Astrocyte of the cerebellum (primary cell): ENCODE measurements at places on chromosomes 12 and 14.
A peak's percentile ranks its signal among the peaks of the same experiment; 100 is the strongest.

GRCh38 chr12:68245180-68246021 lies 8.0 kb downstream of the IL22 start:
- no peak for DNase-seq

DNA sequence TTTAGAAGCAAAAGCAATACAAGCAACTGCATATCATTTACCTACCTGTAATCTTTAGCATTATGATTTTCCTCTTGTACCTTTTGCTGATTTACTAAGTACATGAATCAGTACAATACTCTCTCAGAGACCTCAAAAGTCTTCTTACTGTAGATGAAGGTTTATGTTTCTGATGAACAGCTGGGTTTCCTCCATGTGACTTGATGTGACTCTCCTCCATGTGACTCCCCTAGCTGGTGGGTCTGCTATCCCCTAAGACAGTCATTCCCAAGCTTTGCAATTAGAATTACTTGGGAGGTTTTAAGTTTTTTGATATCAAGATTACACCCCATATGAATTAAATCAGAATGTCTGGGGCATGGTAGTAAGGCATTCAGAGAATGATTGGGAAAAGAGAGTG lies 32.0 kb upstream of the ABCC9 start:
- no peak for DNase-seq

- no peak for DNase-seq
Measured at GRCh38 chr12:18204053-18204452, 57.3 kb upstream of the PIK3C2G start.

DNA sequence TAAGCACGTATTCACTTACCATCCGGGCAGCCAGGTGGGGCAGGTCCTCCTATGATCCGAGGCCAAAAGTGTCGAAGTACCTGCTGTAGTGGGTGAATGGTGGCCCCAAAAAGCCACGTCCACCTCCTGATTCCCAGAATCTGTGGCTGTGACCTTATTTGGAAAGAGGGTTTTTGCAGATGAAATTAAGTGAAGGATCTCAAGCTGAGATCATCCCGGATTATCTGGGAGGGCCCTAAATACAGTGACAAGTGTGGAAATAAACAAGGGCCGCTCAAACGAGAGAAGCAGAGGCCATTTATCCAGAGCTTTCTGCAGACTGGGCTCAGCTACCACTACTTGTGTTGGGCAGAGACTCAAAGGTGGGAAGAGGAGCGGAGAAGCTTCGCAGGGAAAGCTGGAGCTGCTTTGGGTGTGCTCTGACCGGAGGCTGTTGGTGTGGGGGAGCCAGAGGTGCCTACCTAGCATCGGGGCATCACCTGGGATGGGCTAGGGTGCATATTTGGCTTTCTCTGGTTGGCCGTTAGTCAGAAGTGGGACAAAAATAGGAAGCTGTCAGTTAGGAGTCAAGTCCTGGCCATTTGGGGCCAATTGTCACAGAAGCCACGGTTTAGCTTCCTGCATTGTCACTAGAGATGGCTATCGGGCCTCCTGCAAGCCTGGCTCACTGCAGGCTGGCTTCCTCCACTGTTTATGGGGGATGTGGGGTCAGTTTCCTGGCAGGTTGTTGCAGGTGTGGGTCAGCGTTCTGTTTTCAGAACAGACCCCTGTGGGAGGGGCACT lies 27.8 kb upstream of the DLK1 start:
- DNase-seq = no peak

GRCh38 chr12:15662303-15662980 lies 126.7 kb downstream of the EPS8 start:
- DNase-seq = peak; percentile 72

- no peak for DNase-seq
Measured at GRCh38 chr12:118212606-118213005, 76.7 kb downstream of the PEBP1 start.

DNA sequence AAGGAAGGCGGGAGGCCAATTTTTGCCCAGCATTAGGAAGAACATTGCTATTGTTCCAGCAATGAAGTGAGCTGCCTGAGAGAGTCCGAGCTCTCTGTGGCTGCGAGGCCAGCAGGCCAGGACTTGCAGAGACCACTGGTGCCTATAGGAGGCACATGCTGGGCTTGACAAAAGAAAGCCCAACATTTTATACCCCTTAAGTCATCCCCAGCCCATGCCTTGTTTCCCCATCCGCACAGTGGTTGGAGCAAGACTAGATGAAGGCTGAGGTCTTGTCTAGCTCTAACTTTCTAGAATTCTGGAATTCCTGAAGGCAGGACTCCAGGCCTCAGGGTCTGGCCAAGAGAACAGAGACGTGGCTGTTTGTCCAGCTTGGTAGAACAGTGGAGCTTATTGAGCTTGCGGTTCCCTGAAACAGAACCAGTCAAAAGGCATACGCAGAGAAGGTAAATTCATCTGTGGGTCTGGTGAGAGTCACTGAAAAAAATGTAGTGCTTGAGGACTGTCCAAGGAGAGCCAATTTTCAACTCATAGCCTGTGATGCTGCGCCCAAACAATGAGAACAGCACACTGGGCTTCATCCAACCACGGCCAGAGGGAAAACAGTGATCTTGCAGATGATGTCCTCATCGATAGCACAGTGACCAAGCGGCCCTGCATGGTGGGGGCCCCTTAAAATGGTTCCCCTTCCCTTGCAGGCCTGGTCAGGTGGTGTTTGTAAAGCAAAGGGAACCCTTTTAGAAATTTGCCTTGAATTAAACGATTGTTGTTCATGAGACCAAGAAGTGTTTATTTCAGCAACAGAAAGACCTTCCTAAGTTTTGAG lies 27.1 kb upstream of the COL2A1 start:
- no peak for DNase-seq
